ENCODE measurements at places on chromosomes 5 and 9.

DNA sequence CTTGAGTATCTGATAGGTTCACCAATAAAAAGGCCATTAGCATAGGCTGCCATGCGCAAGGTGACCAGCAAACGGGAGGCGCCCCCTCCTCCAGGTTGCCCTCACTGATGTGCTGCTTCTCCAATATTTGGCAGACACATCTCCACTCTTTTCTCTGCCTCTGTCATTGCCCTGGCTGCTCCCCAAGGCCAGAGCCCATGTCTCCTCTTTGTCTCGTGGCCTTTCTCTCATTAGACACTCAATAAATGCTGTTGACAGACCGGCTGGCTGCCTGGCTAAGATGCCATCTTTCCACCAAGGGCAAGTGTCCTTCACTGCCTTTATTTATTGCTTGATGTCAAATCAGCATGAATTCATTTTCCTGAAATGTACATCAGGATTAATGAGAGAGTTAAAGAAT is 404.0 kb upstream of the KIF2A start:
- DNase-seq = no peak

- no peak for DNase-seq
Measured at GRCh38 chr5:58410441-58410840, 49.4 kb downstream of the PLK2 start.

GRCh38 chr5:122959740-122960445 is 76.6 kb downstream of the PPIC start:
- DNase-seq = no peak

- DNase-seq = no peak
Measured at GRCh38 chr5:171422902-171423663, 3.6 kb downstream of the FGF18 start.

DNA sequence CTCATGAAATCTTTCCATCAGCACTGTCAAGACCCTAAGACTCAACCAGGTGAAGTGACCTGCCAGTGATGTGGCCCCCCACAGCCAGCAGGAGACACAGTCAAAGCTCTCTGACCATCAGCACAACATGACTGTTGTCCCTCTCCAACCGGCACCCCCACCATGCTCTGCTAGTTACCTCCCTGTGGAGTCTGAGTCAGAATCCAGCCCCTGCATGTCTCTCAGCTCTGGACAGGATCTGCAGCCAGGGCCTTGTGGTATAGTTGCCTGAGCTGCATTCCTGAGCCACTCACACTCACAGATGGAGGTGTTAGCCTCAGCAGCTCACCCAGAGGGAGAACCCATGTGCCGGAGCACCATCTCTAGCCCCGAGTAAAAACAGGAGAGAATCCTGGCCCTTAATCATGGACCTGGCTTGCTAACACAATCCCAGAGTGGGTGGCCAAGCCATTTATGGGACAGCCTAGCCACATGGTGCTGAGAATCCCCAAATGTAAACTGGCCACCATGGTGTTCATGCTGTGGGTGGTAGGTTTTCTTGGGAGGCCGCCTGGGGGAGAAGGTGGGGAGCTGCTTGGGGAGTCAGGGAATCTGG is 237.8 kb downstream of the PAPPA start:
- DNase-seq = no peak

- no peak for DNase-seq
Measured at GRCh38 chr5:107135391-107135790, 535.3 kb downstream of the EFNA5 start.

DNA sequence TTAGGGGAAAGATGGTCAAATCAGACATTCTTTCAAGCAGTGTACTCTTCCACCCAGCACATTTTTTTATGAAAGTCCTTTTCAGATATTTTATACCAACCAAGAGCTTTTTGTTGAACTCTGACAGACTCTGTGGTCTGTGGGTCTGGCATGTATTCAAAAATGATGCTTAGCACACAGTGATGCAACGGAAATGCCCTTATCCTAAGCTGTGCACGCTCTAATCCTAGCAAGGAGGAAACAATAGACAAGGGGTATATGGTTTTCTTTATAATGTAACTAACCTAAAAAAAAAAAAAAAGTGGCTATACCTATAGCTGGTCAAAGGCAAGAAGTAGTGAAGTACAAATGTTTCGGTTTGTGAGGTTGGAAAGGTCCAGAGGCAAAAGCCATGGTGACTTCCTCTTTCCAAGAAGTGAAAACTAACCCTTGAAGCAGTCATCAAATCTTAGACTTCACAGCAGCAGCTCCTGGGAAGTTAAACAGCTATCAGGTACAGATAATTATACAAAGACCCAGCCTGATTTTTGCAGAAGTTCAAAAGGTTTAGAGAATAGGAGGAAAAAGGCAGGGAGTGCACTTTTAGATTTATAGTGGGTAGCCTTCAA is 82.5 kb downstream of the SEMA6A start:
- DNase-seq = no peak

GRCh38 chr9:100640447-100641050 is 62.7 kb downstream of the CAVIN4 start:
- no peak for DNase-seq

GRCh38 chr9:617445-618085 is 223.9 kb upstream of the DMRT1 start:
- no peak for DNase-seq

GRCh38 chr9:96031916-96032534 is 156.5 kb downstream of the ERCC6L2 start:
- DNase-seq = no peak

- DNase-seq = no peak
Measured at GRCh38 chr5:169744336-169744735, 107.3 kb downstream of the DOCK2 start.

Measured in CD4-positive, alpha-beta T cell treated with Interleukin-1 beta for 1 hour (primary cell).